Stimulated activated CD8-positive, alpha-beta memory T cell treated with anti-CD3 and anti-CD28 coated beads, Interleukin-4, amount 100 ng/mL, for 4 hours (primary cell): ENCODE measurements at places on chromosomes 13 and 19.

DNA sequence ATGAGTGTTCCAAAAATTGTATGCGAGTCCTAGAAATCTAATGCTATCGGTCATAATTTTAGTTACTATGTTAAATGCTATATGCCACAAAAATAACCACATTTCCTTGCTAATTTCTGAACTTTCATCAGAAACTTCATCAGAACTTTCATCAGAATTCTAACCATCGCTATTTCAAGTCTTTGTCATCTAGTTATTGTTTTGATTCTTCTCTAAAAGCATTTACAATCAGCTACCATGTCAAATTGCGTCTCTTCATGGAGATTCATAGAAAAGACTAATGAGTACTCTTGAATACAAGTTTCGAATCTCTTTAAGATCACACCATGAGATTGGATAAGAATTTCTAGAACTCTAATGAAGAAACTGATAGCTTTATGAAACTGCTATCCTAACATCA, 52.7 kb upstream of the TM9SF2 start:
- no peak for DNase-seq

GRCh38 chr19:14478113-14478545, 3.0 kb upstream of the PTGER1 start:
- DNase-seq: no peak

GRCh38 chr13:31377946-31378345, 178.2 kb downstream of the B3GLCT start:
- DNase-seq: no peak

DNA sequence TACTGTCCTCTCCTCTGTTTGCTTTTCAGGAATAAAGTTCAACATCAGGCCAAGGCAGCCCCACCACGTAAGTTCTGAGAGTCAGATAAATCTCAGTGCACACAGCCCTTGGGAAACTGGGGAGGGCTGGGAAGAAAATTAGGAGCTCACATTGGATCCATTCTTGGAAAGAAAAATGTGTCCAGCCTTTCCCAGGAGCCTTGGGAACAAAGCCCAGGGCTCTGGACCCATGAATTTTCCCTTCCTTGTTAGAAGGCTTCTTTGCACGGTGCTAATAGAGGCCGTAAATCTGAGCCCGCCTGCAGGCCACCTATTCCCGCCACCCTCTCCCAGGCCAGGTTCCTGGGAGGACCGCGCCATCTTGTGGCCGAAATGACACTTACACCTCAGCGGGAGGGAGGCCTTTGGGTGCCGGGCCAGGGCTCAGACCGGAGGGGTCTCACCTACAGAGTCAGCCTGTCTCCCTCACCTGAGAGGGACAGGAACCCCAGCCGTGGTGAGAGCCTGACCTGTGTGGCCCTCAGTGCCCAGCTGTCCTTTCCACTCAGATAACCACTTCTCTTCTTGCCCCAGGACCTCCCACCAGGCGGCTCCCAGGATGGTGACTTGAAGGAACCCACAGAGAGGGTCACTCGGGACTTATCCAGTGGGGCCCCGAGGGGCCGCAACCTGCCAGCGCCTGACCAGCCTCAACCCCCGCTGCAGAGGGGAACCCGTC, 25.1 kb upstream of the KCTD15 start:
- DNase-seq: peak; percentile 13

GRCh38 chr19:34888091-34888490, 38.6 kb upstream of the ZNF30 start:
- DNase-seq: no peak

DNA sequence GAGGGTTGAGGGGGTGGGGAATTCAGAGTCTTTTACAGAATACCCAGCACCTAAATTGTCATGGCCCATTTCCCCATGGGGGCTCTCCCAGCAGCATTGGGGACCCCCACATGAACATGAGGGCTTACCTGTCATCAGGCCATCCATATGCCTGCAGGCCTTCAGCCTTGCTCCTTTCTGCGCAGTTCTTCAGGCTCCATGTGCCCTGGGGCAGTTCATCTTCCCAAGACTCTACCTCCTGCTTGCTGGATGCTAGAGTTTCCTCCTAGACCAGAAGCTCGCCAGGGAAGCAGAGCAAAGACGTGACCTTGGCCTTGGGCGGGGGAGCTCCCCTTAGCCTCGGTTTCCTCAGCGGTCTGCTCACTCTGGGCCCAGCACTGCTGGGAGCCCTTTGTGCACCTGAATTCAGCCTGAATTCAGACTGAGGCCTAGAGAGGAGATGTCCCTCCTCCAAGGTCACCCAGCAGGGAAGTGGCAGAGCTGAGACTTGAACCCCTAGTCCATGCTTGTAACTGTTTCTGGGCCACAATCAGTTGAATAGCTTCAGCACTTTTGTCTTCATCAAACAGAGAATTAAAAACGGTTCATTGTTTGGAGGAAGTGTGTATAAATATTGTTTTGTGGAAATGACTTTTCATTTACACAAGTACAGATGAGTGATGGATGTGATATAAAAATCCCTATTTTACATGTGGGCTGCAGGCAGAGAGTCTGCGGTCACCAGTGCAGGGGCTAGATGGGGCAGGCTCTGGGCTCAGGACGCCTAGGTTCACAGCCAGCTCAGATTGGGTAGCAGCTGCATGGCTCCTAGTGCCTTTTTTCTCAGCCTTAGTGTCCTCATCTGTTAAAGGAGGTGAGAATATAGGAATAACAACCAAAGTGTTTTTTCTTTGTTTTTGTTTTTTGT, 9.5 kb downstream of the PPP5C start:
- no peak for DNase-seq

DNA sequence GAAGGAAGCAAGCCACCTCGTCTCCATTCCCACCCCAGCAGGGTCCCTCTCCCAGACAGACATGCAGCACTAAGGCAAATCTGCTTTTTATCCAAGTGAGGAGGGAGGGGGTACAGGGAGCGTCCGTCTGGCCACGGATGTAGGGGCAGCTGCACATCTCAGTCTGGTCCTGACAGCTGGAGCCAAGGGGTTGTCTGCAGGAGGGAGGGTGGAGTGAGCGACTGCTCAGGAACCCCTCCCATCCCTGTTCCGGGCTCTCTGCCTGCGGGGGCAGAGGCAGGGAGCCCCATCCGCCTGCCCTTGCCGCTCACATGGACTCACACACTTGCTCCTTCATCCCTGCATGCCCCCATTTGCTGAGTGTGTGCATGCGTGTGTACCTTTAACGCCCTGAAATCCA, 2.5 kb downstream of the TMEM190 start:
- DNase-seq: no peak

GRCh38 chr19:36719687-36720556, 32.5 kb downstream of the ZNF567 start:
- no peak for DNase-seq

DNA sequence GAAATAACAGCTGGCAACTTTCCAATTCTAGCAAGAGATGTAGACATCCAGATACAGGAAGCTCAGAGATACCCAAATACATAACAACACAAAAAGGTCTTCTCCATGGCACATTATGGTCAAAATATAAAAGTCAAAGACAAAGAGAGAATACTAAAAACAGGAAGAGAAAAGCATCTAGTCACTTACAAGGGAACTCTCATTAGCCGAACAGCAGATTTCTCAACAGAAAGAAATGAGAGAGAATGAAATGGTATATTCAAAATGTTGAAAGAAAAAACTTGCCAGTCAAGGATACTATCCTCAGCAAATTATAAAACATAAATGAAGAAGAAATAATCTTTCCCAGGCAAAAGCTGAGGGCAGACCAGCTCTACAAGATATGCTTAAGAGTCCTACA, 12.4 kb downstream of the ZNF780A start:
- DNase-seq: no peak

- no peak for DNase-seq
Observed at GRCh38 chr13:26895081-26895807, 134.7 kb upstream of the GPR12 start.

DNA sequence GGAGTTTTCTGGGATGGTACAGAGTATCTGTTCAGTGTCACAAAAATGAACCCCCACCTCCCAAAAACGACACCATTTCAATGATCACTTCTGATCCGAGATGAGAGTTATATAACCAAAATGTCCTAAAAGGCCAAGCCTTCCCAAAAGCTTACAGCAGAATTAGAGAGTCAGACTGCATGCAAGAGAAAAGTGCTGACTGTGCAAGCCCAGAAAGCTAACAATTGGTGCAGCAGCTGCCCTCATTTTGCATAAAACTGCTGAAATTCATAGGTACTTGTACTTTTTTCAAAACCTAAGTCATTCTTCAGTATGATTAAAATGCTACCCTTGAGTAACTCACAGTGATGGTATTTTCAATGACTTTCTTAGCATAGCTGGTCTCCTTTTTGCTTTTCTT, 819.6 kb upstream of the ARGLU1 start:
- DNase-seq: no peak

- no peak for DNase-seq
Observed at GRCh38 chr13:48380581-48380980, 32.3 kb downstream of the LPAR6 start.

DNA sequence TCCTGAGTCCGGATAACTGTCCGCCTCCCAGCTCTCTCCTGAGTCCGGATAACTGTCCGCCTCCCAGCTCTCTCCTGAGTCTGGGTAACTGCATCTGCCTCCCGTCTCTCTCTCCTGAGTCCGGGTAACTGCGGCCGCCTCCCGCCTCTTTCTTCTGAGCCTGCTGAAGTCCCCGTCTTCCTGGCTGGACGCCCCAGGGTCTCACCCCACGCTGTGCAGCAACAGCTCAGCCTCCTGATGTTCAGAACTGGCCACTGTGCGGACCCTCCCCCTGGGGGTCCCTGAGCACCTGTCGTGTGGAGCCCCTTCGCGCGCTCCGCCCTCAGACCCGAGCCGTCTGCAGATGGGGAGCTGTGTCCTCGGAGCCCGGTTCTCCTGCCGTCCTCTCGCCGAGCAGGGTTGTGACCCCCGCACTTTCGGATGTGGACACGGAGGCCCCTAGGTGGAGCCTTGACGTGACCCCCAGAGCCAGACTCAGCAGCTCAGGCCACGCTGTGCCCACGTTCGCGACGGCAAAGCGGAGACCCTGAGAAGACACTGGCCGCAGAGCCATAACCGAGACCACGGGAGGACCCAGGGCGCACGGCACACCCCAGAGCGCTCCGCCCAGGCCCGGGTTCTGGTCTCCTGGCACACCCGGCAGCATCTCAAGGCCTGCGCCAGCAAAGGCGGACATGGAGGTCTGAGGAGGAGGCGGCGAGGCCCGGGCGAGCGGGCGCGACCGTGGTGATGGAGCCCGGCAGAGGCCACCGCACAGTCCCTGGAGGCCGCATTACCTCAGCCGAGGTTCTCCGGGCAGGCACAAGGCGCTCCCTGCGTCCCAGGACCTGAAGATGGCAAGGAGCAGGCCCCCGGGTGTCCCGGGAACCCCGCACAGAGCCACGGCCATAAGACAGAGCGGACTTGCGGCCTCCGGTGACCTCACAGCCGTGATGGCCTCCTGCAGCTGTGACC, 15.9 kb downstream of the SBNO2 start:
- DNase-seq: no peak

GRCh38 chr13:98738993-98739392, 13.5 kb downstream of the SLC15A1 start:
- DNase-seq: no peak

GRCh38 chr13:42022796-42023493, 25.5 kb upstream of the DGKH start:
- no peak for DNase-seq

DNA sequence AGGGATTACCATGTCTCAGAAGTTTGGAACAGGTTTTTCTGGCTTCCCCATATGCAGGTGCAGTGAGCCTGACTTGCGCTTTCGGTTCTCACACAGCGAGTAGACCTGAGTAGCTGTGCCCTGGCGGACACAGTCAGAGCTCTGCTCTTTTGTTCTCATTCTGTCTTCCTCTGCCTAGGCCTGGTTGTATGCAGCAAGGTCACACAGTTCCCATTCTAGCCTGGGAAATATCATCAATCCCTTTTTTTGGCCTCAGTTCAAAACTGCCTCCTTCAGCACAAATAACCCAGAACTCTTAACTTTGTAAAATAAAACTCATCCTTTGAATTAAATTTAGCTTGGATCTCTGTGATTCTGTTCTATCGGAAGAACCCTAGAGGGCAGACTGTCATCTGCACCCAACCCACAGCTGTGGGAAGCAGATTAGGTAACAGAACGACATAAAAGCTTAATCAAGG, 10.2 kb downstream of the OXGR1 start:
- no peak for DNase-seq

DNA sequence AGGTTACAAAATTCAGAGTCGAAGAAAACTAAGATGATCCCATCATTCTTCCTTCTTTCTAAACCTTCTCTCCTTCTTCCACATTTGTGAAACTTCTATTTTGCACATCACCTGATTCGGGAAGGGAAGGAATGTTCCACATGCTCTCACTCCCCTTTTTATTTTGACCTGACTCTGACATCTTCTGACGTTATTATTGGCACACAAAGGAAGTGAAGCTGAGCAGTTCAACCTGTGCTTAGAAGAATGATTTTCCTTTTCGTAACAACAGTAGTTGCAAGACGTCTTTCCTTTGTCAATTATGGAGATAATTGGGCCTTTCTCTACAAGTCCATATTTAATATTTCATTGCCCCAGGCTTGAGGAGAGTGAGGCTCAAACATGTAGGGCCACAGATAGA, 18.0 kb downstream of the FAM124A start:
- no peak for DNase-seq

DNA sequence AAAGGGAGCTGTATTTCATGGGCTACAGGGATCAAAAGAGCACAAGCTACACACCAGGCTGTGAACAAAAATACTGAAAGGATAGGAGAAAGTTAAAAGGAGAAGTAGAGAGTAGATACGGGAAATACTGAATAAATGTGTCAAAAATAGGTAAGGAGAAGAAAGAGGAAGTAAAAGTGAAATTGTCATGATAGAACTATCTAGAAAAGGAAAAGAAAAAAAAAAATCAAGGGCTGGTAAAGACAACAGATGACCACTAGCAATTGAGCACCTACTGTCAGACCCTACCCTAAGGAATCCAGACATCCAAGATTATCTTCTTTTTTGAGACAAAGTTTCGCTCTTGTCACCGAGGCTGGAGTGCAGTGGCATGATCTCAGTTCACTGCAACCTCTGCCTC, 4.8 kb downstream of the RUBCNL start:
- DNase-seq: no peak

- no peak for DNase-seq
Observed at GRCh38 chr19:45409557-45409920, 3.1 kb downstream of the POLR1G start.

DNA sequence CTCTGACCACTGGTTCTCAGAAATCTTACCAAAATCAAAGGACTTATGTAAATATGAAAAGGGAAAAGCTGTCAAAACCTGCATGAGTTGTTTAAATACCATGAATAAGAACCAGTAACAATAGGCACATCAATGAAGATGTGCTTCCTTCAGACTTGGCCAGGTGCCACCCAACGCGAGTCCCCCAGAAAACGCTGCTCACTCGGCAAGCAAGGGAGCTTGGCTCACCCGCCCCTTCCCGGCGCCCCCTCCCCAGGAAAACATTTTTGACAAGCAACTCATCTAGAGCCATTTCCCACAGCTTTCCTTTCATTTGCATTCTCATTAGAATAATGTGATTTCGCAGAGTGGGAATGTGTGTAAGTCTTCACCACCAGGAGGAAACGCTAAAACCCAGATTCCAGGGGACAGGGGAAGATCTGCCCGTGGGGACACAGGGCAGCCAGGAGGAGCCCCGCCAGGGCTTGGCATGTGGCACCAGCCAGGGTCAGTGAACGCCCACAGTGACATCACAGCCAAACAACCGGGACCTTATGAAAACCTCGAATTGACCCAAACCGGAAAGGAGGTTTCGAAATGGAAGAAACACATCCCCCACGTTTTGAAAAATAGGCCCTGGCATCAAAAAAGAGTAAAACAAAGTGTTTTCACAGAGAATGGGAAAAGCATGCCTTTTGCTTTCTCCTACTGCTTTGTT, 366.2 kb upstream of the TSHZ3 start:
- no peak for DNase-seq

- DNase-seq: no peak
Observed at GRCh38 chr19:15550273-15550672, 41.9 kb downstream of the CYP4F22 start.
